ENCODE measurements at places on chromosomes 4 and X. TPM values are rescaled to one million over a fixed set of nuclear protein-coding genes. Genes with fewer than 3 reads are reported as not detected.
A peak's percentile ranks its signal among the peaks of the same experiment; 100 is the strongest.

DNA sequence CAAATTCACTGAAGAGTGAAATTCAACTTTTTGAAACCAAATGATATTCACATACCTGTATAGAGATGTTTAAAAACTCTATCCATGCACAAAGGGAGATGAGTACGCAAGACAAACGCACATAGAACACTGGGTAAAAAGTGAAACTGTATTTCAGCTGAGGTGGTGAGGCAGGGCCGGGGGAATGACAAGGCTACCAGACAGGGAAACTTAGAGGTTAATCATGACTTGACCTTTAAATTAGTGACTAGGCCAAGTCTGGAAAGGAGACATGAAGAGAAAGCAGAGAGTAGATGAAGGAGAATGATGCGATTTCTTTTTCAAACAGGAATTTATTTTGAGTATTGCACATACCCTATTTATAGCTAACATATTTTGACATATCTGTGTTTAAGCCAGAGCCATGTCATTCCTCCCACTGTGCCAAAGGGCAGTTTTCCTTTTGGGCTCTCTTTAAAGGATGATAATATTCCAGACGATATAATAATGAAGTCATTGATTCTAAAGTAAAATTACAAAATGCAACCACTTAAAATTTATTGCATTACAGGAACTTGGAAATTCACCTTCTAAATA, 49.4 kb downstream of the ARHGEF6 start:
- DNase-seq, result no peak

DNA sequence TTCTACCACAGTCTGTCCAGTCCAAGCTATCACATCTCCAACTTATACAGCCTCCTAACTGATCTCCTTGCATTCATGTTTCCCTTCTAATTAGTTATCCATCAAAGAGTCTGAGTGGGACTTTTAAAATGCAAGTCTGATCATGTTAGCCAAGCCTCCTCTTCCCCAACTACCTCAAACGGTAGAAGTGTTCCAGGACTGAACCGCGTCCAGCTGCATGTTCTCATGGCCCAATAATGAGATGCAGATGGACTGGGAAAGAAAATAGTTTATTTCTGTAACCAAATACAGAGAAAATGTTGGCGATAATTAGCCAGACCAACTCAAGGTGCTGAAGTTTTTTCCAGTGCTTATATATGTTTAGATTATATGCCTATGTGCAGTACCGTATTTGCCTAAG, 46.6 kb upstream of the PPP1R2C start:
- no peak for DNase-seq

DNA sequence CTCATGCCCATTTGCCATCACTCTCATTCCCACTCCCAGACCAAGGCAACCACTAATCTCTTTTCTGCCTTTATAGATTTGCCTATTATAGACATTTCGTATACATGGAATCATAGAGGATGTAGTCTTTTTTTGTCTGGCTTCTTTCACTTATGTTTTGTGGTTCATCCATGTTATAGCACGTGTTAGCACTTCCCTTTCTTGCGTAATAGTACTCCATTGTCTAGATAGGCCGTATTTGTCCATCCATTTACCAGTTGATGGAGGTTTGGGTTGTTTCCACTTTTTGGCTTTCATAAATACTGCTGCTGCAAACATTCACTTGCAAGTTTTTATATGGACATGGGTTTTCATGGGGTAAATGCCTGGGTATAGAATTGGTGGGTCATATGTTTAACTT, 48.4 kb downstream of the KIF4A start:
- DNase-seq, result no peak

DNA sequence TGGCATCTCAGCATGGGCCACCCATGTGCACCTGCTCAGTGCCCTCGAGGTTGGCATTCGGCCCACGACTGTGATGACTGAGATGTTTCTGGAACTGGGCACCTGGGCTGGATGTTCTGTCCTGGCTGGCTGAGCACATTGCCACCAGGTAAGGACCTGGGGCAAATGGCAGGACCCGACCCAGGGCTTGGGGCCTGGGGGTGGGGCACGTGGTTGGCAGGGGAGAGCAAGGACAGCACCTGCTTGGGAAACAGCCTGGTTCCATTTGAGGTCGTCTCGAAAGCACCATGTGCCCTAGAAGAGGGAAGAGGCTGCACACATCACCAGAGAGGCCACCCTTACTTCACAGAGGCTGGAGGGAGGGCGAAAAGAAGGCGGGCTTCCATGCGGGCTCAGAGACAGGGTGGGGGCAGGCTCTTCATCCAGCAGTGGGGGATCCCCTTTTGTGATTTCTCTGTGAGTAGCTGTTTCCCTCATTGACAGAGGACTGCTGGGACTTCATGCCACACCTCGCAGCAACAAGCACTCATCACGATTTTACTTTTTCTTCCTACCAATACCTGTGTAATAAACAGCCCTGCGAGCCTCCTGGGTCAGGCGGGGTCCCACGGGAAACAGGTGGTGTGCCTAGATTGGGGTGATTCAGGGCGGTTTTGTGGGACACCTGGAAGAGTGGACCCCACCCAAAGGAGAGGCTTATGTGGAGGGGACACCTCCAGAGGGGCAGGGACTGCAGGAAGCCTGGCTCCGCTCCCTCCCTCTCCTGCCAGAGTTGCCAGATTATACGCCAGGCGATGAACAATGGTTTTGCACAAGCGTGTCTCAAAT, 12.0 kb downstream of the TMEM187 start:
- no peak for DNase-seq

GRCh38 chrX:57821703-57822387, 88.4 kb downstream of the ZXDA start:
- no peak for DNase-seq

DNA sequence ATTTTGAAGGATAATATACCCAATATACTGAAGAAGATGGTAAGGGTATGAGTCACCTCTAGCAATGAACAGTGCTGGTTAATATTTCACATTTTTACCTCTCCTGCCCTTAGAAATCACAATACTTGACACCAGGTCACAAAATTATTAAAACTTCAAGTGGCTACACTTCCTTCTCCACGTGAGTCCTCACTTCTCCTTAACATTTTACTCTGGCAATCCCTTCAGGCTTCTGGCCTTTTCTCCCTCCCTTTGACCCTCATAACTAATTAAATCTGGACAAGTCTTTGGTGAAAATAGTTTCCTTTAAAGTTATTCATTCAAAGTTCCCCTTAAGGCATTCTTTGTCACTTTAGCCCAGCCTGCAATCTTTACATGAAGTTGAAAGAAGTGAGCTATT, 190.4 kb downstream of the UNC5C start:
- DNase-seq, result no peak

GRCh38 chr4:114312338-114312737, 286.3 kb upstream of the UGT8 start:
- DNase-seq, result no peak

GRCh38 chr4:154367659-154368058, 123.9 kb downstream of the DCHS2 start:
- DNase-seq, result no peak

- DNase-seq, result no peak
Observed at GRCh38 chr4:71261633-71262121, 77.1 kb upstream of the SLC4A4 start.

DNA sequence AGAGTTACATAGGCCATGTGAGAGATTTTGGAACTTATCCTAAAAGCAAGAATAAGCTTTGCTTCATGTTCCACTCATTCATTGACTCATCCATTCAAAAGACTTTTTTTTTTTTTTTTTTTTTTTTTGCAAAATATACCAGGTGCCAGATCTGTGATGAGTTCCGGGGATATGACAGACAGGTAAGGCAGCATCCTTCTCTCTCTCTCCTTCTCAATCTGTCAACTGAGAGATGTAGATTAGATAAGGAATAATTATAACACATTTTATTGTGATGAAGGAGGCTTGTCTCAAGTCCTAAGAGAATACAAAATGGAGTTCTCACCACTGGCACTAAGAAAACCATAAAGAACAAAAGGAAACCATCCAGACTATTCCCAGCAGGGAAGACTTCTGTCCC, 190.2 kb upstream of the CPEB2 start:
- no peak for DNase-seq

- no peak for DNase-seq
Observed at GRCh38 chr4:48642421-48643374, 137.4 kb downstream of the FRYL start.

DNA sequence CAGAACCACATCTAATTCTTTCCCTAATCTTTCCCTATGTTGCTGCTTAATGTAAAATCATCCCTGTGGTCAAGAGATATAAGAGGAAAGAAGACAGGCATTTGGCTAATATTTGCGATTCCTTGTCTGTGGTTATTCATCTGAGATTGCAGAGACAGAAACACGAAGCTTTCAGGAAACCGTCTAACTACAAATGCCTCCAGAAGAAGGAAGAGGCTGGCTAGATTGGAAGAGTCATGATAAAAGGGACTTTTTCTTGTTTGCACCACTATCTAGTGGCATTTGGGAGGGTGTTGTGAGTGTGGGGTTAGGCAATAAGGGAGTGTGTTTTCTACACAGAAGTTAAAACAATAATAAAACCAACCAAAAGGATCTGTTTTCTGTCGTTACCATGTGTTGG, 43.9 kb downstream of the TMEM154 start:
- no peak for DNase-seq

GRCh38 chr4:156972379-156973015, 898 bp upstream of the PDGFC start:
- DNase-seq, result no peak

GRCh38 chrX:43880425-43880824, 1.8 kb downstream of the MAOB start:
- DNase-seq, result no peak

DNA sequence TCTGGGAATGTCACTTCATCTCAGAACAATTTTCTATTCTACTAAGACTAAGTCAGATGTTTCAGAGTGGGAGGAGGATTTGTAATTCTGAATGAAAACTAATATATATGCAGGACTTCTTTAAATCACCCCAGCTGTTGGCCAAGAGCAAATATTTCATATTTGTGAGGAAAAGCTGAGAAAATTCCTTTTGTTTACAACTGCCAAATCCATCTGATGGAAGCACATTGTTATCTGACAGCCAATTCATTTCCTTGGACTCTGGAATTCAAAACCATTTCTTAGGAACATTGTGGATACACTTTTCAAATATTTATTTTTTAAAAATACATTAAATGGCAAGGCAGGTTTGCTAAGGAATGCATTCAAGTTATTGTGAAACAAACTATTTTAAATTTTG, 8.0 kb downstream of the SLIT2 start:
- DNase-seq, result no peak

GRCh38 chr4:153792618-153793247, 3.9 kb upstream of the SFRP2 start:
- DNase-seq, result no peak

GRCh38 chrX:40931921-40932320, 153.3 kb upstream of the USP9X start:
- no peak for DNase-seq

GRCh38 chr4:39466747-39467146, 7.9 kb downstream of the LIAS start:
- no peak for DNase-seq

DNA sequence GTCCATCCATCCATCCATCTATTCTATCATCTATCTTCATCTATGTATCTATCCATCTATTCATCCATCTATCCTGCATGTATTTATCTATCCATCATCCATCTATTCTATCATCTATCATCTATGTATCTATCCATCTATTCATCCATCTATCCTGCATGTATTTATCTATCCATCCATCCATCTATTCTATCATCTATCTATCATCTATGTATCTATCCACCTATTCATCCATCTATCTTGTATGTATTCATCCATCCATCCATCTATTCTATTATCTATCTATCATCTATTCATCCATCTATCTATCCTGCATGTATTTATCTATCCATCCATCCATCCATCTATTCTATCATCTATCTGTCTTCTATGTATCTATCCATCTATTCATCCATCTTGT, 65.9 kb upstream of the PPP2R3B start:
- DNase-seq, result no peak

DNA sequence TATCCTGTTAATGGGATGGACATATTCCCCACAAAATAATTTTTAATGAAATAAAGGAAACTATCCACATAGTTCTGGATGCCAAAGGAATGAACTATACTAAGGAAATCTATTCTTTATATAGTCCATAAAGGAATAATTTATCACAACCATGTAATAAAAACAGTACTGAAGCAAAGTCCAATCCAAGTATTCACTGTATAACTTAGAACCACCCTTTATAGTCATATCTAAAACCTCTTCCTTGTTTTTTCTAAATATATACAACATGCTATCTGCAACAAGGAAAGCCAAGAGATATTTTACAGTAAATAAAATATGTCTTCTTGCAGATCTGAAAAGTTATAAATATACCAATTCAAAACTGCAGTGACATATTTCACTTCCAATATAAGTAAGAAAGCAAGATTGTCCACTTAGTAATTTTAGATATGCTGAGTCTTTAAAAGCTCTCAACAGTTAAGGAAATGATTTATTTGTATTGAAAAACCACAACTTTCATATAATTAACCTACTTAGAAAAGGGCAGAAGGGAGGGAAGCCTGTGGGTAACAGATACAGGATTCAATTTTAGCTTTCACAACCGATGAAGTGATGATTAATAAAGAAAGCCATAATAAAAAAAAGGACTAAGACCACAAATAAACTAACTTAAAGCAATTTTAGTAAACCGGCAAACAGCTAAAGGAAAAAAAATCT, 8.0 kb downstream of the NR3C2 start:
- DNase-seq, result no peak

DNA sequence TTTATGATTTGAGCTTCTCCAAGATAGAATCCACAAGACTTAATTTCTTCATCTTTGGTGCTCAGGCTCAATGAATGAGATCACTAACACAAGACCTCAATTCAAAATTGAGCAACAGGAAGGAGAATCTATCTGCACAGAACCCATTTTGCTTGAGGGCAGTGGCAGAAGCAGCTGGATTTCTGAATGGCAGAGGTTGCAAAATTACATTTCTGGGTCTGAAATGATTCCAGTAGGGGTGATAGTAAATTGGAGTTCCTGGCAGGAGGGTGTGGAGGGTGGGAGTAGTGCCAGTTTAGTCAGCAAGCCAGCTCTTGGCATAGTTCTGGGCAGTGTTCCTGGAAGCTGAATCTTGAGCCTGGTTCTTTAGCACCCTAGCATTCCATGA, 281.1 kb downstream of the SLC7A11 start:
- DNase-seq, result no peak

DNA sequence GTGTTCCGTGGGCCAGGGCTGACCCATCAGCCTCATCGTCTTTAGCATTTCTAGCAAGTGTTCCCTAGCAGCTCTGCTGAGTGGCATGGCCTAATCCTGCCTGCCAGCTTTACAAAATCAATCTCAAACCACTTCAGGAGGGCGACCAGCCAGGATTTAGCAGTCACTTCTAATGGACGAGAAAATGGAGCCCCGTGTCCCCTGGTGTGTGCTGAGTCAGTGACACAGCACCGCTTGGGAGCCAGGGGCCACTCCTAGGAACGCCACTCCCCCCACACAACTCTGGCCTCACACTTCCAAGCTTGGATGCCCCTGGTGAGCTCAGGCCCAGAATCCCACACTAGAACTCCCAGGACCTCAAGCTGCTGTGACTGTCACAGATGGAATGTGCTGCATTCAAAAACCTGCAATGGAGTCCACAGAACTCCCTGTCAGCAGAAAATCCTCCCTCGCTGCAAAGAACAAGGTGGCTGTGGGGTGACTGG, 311.2 kb upstream of the GATB start:
- DNase-seq, result peak; percentile 50

- no peak for DNase-seq
Observed at GRCh38 chr4:147616849-147617172, 386 bp upstream of the TMEM184C start.

- DNase-seq, result no peak
Observed at GRCh38 chrX:120560405-120560841, 339 bp downstream of the CUL4B start.

GPR119 gene
- not detected for total RNA-seq

CFP gene
- not detected for total RNA-seq

RPS3A gene
- 4,820 TPM for total RNA-seq

TMEM255A gene
- 0.07 TPM for total RNA-seq

CLCN4 gene
- total RNA-seq, result 6.8 TPM

SORCS2 gene
- total RNA-seq, result 1.4 TPM

RRH gene
- not detected for total RNA-seq

COL25A1 gene
- 1.9 TPM for total RNA-seq
